ENCODE measurements at places on chromosomes 12 and 14. TPM values are rescaled to one million over a fixed set of nuclear protein-coding genes. Genes with fewer than 3 reads are reported as not detected.

DNA sequence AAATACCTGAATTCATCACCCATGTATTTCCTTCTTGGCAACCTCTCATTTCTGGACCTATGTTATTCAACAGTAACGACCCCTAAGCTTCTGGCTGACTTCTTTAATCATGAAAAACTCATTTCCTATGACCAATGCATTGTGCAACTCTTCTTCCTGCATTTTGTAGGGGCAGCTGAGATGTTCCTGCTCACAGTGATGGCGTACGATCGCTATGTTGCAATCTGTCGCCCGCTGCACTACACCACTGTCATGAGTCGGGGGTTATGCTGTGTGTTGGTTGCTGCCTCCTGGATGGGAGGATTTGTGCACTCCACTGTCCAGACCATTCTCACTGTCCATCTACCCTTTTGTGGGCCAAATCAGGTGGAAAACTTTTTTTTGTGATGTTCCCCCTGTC is 356 bp downstream of the OR4Q2 start:
- no peak for DNase-seq

GRCh38 chr12:45671254-45671653 is 58.3 kb upstream of the ARID2 start:
- no peak for DNase-seq

Gene SDSL
- 0.82 TPM for total RNA-seq

Gene IRAK3
- total RNA-seq, result 4.1 TPM

DNA sequence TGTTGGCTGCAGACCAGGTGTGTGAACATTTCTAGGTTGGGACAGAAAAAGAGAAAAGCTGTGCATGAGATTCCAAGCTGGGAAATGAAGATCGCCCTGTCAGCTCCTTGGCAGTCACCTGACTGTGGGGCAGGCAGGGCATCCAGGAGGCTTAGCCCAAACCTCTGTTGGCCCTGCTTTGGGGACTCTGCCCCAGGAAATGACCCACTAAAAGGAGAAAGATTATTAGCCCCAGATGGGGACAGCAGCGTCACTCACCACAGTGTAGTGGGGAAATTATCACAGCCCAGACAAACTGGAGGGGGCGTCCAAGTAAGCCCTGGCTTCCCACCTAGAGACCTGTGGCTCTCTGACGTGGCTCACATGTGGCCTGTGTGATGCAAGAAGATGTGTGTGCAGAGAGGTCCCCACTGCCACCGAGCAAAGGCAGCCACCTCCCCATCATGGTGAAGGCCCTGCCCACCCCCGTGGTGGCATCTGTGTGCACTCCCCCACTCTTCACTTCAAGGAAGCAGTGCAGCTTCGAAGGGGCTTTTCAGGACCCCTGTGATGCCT is 39.1 kb downstream of the DIO3 start:
- DNase-seq, result no peak

GRCh38 chr12:58346032-58346632 is 404.8 kb downstream of the ATP23 start:
- DNase-seq, result peak; percentile 23

Gene SLC5A8
- total RNA-seq, result 3.3 TPM

DNA sequence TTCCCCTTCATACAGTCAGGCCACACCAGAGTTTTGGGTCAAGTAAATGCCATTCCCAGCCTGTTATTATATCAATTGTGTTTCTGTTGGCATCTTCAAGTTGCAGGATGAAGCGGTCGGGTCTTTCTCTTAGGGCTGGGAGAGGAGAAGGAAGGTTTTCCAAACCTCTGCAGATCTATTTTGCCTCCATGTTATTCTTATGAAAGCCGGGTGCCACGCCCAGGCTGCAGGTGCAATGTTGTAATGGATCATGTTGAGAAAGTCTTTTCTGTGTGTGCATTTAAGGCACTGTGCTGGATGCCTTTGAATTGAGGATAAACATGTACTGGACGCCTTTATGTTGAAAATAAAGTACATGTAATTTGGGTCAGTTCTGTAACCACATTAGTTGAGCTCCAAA is 164.4 kb upstream of the HIF1A start:
- DNase-seq, result no peak

DNA sequence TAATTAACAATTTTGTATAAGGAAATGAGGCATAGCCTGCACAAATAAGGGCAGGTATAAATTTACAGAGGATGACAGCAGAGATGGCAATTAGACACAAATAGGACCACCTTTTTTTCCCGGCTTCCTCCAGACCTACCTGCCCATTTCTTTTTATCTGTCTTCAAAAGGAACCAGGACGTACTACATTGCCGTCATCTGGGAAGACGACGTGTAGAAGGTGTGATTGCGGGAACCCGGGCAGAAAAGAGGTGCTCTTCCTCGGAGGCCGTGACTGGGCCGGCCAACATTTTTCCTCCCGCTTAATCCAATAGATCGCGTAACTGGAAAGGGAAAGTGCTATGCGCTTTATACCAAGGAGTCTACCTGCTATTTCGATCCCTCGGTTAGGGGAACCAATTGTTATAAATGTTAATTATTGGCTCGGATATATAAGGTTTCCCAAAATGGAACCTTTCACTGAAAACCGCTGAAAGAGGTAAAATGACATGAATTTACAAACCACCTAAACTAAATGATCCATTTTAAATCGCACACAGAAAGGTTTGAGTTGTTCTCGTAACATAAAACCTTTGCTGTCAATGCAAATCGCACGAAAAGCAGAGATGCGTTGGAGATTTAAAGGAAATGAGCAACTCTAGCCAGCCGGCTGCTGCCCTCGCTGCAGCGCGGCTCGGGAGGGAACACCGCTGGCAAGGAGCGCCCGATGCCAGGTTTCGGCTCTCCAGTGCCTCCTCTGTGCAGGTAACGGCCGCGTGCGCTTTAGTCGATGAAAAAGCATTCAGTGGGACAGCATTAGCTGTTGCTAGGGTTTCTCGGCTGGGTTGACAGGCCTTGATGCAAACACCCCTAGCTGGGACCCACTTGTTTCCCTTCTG is 2.8 kb upstream of the SIX1 start:
- DNase-seq, result no peak

DNA sequence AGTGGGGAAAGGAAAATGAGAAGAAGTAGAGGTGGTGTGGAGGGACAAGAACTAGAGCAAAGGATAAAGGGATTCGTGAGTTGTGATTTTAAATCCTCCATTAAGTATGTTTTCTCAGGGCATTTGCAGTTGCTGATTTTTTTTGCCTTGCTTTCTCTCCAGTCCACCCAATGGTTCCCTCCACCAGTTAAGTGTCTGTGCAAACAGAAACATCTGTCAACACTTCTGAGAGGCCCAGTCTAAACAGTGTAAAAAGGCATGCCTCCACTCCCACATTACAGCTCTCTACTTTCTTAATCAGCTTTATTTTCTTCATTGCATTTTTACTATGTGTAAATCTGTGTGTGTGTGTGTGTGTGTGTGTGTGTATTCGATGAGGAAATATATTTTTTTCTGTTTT is 141.2 kb downstream of the PPFIA2 start:
- DNase-seq, result no peak

GRCh38 chr14:24609655-24610344 is at the start of gene GZMH:
Gene GZMH, minus strand, starts transcription at chr14:24609685. Its CDS starts 72 bp downstream, at chr14:24609613.
- DNase-seq, result no peak

Gene SUPT16H
- total RNA-seq, result 104 TPM

Gene ZNF705A
- total RNA-seq, result not detected

DNA sequence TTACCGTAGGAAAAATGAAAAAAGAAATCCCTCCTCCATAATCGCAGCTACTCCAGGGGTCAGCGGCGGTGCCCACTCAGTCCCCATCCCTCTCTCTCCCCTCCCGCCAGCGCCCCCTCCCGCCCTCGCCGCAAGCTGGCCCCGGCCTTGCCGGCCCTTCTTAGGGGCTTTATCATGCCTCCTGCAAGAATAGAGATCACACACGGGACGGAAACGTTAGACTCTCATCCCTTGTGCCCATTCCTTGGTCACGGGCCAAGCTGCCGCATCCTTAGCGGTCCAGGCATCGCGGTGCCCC is 692 bp upstream of the COX14 start:
- DNase-seq, result no peak

DNA sequence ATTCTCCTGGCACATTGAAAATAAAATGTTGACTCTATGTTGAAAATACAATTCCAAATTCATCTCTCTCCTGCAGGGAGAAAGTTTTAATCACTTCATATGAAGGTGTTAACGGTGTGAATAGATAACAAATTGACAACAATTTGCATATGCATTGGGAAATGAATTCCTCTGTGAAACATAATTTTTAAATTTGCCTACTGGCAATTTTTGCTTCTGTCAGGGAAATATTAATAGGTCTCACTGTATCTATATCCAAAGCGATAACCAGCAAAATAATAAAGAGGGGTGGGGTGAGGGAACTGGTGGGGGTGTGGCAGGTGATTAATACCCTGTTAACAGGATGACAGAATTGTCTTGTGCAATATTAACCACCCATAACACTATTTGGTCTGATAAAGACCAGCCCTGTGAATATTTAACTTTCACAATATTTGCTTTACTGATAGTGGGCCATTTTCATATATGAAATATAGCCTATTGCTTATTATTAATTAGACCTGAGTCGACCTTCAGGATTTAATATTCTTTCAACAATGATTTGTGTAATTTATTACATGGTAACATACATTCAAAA is 239.0 kb upstream of the SSTR1 start:
- no peak for DNase-seq

Gene PAPLN
- total RNA-seq, result 1.2 TPM

GRCh38 chr12:132137483-132138125 is 6.5 kb downstream of the DDX51 start:
- no peak for DNase-seq

GRCh38 chr12:79255288-79255687 is 390.7 kb downstream of the SYT1 start:
- DNase-seq, result no peak

Gene ADSS1
- 1.6 TPM for total RNA-seq

DNA sequence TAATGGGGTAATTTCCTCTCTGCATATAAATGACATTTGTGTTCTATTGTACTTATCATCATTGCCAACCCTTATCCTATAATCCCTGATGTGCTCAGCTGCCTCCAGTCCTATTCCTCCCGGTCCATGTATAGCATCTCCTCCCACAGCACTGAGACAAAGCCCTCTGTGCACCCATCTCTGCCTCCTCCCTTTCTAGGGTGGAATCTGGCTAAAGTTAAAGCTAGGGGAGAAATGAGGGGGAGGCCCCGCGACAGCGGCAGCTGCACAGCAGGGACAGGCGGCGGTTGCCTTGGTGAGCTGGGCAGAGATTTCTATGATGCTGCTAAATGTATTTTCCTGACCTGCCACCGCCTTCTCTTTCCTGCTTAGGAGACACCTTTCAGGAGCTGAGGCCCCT is 12.8 kb upstream of the ZDHHC22 start:
- DNase-seq, result no peak

DNA sequence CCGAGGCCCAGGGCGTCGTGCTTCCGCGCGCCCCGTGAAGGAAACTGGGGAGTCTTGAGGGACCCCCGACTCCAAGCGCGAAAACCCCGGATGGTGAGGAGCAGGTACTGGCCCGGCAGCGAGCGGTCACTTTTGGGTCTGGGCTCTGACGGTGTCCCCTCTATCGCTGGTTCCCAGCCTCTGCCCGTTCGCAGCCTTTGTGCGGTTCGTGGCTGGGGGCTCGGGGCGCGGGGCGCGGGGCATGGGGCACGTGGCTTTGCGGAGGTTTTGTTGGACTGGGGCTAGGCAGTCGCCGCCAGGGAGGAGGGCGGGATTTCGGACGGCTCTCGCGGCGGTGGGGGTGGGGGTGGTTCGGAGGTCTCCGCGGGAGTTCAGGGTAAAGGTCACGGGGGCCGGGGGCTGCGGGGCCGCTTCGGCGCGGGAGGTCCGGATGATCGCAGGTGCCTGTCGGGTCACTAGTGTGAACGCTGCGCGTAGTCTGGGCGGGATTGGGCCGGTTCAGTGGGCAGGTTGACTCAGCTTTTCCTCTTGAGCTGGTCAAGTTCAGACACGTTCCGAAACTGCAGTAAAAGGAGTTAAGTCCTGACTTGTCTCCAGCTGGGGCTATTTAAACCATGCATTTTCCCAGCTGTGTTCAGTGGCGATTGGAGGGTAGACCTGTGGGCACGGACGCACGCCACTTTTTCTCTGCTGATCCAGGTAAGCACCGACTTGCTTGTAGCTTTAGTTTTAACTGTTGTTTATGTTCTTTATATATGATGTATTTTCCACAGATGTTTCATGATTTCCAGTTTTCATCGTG is 612 bp downstream of the MDM2 start:
- peak; percentile 57 for DNase-seq

- DNase-seq, result peak; percentile 3
These were observed 450.0 kb downstream of the FOXG1 start for GRCh38 chr14:29216268-29217232.

DNA sequence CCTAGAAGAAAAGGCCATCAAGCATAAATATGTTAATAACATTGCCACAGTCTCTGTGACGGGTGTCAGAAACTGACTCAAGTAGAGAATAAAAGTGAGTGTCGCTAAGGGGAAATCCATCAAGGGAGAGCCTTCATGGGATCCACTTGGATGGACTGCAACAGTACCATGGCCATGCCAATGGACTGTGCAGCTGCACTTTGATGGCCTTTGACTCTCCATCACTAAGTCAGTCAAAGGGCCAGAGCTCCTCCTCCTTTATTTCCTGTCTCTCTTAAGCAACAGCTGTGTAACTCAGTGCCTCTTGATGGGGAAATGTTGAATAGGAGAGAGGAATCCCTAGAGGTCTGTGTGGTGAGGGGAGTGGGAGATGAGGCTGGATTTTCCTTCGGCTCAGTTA is 335.2 kb downstream of the BMP4 start:
- DNase-seq, result no peak

DNA sequence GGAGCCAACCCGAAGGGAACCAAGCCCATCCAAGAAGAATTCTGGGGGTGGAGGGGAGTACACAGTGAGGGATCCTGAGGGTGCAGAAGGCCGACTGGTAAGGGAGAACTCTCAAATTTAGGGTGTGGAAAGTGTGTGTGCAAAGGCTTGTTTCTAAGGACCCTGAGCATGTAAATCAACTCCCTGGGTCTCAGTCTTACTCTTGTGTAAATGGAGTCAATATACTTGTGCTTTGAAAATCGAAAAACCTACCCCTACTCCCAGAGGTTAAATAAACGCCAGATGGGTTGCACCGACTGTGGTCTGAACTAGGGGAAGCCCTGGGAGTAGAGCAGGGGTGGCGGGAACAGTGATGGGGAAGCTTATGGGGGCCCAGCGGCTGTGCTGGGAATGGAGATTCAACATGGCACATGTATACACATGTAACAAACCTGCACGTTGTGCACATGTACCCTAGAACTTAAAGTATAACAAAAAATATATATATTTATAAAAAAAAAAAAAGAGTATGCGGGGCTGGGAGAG is 6.0 kb downstream of the B4GALNT1 start:
- DNase-seq, result no peak

Data from frontal cortex (tissue), 4 donors.